Effector CD8-positive, alpha-beta T cell (primary cell): ENCODE measurements at places on chromosomes 3 and 15.

- no peak for DNase-seq
Observed at GRCh38 chr3:58574682-58575081, 2.5 kb downstream of the FAM107A start.

DNA sequence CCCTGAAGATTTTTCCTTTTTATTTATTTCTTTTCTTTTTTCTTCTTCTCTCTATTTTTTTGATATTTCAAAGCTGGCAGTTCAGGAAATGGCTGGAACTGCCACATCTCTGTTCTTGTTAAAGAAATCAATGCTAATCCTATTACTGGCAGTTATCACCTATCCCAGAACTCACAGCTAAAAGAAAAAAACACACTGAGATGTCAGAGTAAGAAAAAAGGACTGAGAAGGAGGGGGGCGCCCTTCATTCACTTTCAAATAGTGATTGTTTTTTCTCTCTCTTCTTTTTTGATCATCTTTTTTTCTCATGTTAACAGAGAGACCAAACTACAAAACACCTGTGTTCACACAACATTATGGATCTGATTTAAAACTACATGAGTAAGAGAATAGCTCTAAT lies 337.1 kb downstream of the IL20RB start:
- no peak for DNase-seq

DNA sequence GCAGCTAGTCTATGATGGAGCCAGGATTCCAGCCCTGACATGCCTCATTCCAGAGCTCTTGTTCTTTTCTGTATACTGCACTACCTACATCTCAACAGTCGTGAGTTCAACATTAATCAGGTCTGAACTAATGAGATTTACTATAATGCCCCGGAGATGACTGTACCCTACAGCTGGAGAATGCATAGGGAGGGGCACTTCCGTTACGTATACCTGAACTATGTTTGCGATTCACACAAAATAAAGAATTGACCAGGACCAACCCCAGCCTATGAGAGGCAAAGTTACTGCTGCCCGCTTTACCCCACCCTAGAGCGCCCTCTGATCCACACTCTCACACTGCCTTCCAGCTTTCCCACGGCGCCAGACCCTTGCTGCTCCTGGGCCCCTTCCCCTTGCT lies 97.0 kb downstream of the IGF2BP2 start:
- no peak for DNase-seq

GRCh38 chr3:79392479-79392878 lies 375.3 kb downstream of the ROBO1 start:
- DNase-seq, result no peak

DNA sequence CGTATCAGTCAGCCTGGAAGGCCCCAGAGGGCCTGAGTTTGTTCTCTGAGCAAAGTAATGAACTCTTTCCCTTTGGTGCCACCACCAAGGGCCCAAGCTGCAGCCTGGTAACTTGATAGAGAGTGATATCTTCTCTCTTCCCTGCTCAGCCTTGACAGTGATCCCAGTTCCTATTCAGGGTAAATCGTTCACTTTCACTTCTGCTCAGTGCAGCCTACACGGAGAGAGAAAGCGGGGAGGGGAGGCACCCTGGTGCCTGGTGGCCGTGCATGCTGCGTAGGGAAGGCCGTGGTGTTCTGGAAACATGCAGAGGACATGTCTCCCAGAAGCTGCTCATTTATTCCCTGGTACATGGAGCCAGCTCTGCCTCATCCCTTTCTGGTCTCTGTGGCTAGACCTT lies 54.9 kb downstream of the KIF9 start:
- no peak for DNase-seq

DNA sequence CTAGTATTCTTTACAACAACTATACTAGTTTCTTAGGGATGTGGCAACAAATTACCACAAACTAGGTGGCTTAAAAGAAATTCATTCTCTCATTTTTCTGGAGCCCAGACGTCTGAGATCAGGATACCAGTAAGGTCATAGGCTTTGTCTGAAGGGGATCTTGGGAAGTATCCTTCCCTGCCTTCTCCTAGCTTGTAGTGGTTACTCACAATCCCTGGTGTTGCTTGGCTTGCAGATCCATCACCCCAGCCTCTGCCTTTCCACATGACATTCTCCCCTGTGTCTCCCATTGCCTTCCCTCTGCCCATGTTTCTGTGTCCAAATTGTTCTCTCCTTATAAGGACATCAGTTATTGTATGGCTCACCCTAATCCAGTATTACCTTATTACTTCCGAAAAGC lies 24.3 kb upstream of the CLDN1 start:
- no peak for DNase-seq

- DNase-seq, result no peak
Observed at GRCh38 chr3:189624130-189624529, 7.1 kb upstream of the TP63 start.

DNA sequence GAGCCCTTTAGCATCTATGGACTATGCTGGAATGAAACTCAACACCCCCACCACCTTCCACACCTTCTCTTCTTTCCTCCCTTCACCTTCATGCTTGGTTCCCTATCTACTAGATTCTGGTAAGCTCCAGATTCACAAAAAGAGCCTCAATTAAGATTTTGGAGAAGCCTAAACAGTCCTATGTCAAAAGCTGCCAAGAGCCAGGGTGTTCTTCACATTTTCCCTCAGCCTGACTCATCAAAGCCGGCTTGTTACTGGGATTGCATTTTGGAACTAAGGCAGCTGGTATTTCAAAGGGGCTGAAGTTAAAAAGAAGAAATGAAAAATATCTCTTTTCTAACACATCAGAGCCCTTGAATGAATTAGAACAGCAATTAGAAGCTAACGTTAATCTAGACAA lies 247.7 kb downstream of the MYRIP start:
- DNase-seq, result no peak

DNA sequence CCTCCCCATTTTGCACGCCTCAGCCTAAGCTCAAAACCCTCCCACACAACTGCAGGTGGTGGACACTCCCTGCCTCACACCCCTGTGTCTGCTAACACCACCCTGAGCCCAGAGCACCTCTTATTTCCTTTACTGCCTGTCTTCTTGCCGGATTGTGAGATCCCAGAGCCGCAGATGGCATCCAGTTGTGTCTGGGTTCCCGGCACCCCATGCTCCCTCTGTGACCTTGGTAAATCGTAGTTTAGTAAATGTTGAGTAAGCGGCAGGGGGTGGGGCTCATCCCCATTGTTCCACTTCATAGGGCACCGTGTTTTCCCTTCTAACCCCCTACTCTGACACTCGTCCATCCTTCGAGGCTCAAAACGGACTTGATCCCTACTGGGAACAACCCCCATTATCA lies 14.9 kb downstream of the SPINT1 start:
- no peak for DNase-seq

DNA sequence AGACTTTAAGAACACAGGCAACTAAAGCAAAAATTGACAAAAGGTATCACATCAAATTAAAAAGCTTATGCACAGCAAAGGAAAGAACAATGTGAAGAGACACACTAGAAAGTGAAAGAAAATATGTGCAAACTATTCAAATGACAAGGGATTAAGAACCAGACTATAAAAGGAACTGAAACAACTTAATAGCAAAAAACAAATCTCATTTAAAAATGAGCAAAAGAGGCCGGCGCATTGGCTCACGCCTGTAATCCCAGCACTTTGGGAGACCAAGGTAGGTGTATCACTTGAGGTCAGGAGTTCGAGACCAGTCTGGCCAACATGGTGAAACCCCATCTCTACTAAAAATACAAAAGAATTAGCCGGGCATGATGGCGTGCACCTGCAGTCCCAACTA lies 14.4 kb downstream of the NGLY1 start:
- no peak for DNase-seq

DNA sequence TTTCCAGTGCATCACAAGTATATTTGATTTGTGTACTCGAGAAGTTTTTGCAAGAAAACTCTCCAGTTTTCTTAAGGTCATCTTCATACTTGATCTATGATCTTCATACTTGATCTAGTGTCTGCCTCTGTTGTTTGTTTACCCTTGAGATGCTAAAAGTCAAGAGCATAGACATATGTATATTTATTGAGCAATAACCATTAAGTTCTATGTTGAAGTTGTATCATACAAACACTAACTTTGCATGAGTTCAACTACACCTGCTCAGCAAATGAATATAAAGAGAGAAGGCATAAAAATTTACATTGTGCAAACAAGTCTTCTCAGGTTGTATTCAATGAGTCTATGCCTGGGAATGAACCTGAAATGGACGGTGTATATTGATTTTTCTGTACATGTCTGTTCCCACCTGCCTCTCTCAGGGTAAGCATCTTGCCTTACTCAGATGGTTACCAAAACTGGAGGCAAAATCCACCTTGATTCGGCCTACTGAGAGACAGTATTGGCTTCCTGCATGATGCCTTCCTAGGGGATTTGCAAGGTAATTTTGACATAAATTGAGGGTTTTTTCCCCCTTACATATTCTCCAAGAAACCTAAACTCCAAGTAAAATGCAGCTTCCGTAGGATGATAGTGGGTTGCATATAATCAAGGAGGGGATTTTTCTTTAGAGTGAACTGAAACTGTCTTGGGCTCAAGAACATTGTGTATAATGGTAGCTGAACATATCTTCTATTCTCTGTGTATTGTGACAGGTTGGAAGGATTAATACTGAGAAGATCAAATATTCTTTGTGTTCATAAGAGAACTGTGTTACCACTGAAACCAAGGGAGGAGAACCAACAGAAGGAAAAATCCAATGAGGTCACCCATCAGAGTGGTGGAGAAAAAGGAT lies 110.4 kb downstream of the FILIP1L start:
- no peak for DNase-seq

DNA sequence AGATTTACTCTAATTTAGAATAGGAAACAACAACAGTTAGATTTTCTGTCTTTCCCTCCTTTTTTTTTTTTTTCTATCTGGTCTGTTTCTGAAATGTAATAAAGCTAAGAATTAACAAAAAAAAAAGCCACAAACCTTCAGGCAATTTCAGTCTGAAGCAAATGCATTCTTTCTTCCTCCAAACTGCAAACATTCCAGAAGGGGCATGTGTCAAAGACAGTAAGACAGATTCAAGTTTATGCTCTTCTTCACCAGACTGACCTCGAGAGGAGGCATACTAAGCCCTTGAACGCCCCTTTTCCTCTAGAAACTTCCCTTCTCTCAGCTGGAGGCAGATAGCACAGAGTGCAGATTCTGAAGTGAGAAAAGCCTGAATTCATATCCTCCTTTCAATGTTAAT lies 654.6 kb upstream of the LMCD1 start:
- DNase-seq, result no peak

DNA sequence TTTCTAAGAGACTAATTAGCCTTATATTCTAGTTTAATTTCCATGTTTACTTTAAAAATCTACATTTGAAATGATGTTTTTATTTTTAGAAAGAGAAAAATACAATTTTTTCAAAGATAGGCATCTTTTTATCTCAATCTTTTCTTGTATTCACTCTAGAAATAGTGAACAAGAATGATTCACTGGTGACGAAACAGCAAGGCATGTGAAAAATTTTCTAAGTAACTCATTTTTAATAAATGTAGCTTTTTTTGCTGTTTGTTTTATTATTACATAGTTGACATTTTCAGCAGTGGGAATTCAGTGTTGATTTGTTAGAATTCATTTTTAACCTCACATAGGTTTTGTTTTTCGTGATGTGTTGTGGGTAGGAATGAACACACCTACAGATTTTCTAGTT lies 1226.4 kb downstream of the NSUN3 start:
- no peak for DNase-seq

DNA sequence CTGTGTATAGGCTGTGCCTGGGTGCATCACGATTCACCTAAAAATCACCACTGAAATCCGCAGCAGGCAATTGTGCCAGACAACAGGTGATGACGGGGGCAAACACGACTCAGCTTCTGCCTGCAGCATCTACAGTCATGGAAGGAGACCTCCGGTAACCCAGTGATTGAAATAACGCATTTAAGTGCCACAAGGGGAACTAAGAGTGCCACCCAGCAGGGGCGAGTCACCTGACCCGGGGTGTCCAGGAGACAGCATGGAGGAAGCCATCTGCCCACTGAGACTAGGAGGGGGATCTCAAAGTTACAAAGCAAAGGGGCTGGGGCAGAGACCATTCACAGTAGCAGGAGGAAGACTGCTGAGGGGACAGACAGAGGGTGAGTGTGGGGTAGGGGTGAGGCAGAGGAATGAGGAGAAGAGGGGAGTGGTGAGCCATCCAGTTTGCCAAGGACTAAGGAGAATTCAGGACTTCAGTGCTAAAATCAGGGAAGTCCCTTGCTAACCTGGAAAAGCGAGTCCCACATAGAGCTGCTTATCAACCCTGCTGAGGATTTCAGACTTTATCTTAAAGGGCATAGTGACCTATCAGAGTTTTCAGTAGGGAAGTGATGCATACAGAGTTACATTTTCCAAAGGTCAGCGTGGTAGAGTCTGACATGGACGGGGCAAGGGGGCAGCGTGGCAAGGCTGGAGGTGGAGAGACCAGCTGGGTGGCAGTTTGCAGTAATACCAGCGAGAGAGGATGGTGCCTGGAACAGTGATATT lies 256.7 kb upstream of the HES1 start:
- no peak for DNase-seq

DNA sequence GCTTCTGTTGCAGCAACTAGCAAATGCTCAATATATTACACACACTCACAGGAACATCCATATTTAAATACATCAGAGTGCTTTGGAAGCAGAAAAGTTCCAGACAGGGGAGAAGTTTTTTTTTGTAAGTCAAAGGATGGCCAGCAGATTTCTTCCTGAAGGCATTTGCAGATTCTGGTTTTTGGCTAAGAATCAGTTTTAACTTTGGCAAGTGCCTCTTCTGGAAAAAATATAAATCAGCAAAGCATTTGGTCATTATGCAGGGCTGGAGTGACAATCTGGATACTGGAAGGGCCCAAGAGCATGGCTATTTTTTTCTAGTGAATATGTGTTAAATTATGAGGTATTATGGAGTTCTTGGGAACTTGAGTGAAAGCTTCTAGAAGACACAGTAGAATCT lies 495.3 kb upstream of the ARPP21 start:
- no peak for DNase-seq

DNA sequence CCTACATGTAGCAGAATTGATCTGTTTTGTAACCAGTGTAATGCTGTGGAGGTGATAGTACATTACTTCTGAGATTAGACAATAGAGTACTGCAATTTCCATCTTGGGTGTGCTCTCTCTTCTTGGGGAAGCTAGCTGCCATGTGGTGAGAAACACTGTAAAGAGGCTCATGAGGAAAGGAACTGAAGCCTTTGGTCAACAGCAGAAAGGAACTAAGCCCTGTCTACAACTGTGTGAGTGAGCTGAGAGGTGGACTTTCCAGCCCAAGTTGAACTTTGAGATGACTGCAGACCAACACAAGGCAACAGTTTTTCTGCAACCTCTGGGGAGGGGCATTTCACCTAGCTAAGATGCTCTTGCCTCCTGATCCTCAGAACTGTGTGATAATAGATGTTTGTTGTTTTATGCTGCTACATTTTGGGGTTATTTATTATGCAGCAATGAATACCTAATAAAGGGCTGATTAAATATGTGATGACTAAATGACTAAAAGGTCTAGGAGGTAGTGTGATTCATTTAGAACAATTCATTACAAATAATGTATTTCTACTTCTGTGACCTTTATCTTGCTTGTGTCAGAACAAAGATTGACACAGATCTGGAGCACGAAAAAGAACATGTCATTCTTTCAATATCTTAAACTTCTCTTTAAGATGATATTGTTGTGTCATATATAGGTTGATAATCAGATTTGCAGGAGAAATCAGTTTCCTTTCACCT lies 121.6 kb upstream of the THRB start:
- DNase-seq, result no peak

GRCh38 chr3:57952208-57952631 lies 56.0 kb upstream of the FLNB start:
- no peak for DNase-seq

- DNase-seq, result no peak
Observed at GRCh38 chr15:63056829-63057228, 14.3 kb downstream of the TPM1 start.

- DNase-seq, result no peak
Observed at GRCh38 chr3:117622171-117622841, 912.7 kb downstream of the TUSC7 start.

- no peak for DNase-seq
Observed at GRCh38 chr15:68730976-68731897, 89.5 kb downstream of the ANP32A start.
